ENCODE measurements at places on chromosomes 7 and 10.

GRCh38 chr7:36650766-36651312, 73.5 kb downstream of the AOAH start:
- no peak for DNase-seq

DNA sequence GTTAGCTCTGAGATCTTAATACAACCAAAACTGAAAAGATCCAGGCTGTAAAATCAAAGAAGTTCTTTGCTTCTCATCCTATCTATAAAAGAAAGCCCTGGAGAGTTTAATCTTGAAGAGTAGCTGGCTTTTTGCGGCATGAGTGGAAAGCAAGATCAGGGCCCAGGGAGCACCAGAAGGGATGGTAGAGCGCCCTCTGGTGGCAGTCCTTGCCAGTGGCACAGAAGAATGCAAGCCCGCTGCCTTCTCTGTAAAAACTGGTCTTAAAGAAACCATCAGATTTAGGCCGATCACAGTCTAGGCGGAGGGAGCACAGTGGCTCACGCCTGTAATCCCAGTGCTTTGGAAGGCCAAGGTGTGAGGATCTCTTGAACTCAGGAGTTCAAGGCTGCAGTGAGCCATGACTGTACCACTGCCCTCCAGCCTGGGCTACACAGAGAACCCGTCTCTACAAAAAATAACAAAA, 35.6 kb downstream of the CPN1 start:
- DNase-seq: peak; percentile 51

DNA sequence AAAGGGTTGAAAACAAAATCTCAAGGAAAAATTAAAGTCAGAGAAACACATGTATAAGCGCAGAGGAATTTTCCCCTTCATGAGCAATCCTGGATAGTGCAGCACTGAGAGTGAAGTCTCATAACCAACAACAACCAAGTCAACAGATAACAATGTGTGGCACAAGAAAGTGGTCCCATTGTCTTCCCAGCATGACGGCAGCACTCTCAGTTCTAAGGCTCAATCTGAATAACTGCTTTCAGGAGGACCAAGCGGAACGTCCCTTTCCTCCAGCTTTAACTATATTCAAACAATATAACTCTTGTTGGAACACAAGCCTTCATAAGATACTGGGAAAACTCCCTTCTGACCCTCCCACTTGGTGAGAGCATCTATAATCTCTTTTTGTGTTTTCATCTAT, 137.9 kb downstream of the RAPGEF5 start:
- no peak for DNase-seq

DNA sequence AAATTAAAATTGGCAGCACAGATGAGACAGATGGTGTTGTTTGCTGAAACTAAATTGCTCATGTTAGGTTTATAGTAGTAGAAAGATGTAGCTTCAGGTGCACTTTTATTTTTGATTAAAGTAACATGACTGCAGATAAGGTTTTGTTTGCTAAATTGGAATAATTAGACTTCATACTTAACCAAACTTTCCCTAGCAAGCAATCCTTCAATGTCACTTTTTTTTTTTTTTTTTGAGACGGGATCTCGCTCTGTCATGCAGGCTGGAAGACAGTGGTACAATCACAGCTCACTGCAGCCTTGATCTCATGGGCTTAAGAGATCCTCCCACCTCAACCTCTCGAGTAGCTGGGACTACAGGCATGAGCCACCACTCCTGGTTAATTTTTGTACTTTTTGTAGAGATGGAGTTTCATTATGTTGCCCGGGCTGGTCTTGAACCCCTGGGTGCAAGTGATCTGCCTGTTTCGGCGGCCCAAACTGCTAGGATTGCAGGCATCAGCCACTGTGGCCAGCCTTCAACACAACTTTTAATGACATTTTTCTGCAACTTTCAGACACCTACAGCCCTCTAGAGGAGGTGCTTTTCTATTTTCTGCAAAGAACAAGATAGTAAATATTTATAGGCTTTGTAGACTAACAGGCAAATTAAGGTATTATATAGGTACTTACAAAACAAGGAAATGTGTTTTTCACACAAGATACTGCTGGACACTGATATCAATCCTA, 84.8 kb upstream of the CCNY start:
- no peak for DNase-seq

- no peak for DNase-seq
These were observed 135.9 kb upstream of the ZMIZ1 start for GRCh38 chr10:78932861-78933260.

GRCh38 chr7:113799896-113800295, 118.9 kb downstream of the PPP1R3A start:
- no peak for DNase-seq

GRCh38 chr10:132516771-132517725, 20.5 kb upstream of the INPP5A start:
- DNase-seq: no peak

DNA sequence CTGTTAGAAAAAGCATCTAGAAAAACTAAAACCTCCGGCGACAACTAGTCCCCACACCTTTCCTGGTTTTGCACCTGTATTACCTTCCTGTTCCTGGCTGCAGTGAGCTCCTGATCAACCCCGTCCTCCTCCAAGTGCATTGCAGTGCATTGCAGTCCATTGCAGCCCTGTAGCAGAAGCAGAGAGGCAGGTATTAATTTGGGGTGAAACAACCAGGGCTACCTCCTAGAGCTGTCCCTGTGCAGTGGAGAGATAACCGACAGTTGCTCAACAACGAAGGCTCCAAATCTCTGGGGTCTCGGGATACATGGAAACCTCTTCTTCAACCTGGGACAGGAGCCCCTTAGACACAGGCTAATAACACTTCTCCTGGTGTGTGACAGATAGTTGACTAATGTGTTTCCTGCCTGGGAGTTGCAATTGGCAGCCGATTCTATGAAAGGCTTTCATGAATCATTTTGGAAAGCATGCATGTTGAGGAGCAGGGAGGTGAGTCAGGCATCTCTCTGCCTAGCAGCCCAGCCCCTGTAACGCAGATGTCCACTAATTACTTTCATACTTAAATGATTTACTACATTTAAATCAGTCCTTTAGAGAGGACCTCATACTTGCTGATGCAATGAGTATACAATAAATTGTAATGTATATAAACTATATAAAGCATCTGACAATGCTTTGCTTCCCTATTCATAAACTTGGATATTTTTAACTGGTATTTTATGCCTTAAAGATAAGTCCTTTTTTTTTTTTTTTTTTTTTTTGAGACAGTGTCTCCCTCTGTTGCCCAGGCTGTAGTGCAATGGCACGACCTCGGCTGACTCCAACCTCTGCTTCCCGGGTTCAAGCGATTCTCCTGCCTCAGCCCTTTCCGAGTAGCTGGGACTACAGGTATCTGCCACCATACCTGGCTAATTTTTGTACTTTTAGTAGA, 59.0 kb downstream of the PRR15 start:
- no peak for DNase-seq

- DNase-seq: no peak
These were observed 299.7 kb upstream of the CSTF2T start for GRCh38 chr10:51999096-51999495.

DNA sequence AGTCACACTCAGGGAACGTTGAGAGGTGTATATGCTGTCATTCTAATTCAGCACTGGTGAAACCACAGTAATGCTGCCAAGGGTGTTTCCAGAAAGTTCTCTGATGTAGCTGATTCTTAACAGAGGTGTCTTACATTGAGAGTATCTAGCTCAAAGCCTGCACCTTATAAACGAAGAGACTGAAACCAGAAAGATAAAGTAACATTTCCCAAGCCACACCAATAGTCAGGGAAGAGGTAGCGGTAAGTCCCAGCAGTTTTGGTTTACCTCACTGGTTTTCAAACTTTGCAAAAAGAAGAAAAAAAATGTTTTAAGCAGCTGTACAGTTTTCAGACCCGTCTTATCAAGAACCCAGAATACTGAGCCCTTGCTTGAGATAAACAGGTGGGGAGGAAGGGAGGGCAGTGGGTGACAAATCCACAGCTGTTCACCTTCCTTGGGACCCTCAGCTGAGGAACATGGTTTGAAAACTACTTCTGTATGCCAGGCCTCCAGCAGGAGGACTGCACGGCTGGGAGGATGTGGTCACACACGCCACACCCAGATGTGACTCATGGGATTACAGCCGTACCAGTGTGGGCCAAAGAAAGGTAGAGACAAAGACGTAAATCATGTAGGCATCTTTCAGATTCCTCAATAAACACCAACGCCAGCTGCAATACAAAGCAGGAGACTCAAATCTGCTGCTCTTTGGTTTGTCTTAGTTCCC, 63.9 kb upstream of the GSDME start:
- peak; percentile 60 for DNase-seq

- no peak for DNase-seq
These were observed 216.5 kb upstream of the MKLN1 start for GRCh38 chr7:131111081-131111576.

DNA sequence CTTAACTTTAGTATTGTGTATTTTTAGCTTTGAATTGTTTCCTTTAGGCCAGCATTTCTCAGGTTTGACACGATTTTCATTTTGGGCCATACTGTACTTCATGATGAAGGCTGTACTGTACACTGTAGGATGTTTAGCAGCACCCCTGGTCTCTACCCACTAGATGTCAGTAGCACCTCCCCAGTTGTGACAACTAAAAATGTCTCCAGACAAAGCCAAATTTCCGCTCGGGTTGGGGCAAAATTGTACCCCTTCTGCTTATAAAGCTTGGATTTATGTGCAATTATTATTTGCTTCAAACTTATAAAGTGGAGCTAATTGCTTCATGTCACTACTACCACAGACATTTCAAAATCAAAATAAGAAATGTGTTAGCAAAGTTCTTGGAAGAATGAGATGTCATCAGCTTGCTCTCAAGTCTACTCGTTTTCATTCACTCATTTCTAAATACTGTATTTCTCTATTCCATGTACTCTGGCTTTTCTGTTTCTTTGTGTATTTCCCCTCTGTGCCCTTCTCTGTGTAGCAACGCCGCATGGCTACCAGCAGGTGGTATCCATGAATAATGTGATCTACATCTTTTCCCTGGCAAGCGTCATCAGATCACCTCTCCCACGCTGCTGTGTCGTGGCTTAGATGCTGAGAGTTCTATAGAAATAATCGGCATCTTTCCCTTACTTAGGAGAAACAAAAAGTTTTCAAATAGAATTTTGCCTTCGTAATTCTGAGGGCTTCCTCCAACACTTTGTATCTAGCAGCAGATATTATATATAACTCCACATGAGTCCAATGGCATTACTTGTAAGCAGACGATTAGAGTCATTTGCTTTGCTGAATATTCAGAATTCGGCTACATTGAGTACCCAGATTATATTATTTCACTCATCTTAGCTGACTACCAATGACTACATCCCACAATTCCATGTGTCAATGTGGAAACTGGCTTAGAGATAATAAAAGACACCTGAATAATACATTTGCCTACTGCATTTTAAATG, 47.8 kb upstream of the CALCR start:
- no peak for DNase-seq

- DNase-seq: no peak
These were observed 1.9 kb upstream of the ARID5B start for GRCh38 chr10:61899663-61899996.

DNA sequence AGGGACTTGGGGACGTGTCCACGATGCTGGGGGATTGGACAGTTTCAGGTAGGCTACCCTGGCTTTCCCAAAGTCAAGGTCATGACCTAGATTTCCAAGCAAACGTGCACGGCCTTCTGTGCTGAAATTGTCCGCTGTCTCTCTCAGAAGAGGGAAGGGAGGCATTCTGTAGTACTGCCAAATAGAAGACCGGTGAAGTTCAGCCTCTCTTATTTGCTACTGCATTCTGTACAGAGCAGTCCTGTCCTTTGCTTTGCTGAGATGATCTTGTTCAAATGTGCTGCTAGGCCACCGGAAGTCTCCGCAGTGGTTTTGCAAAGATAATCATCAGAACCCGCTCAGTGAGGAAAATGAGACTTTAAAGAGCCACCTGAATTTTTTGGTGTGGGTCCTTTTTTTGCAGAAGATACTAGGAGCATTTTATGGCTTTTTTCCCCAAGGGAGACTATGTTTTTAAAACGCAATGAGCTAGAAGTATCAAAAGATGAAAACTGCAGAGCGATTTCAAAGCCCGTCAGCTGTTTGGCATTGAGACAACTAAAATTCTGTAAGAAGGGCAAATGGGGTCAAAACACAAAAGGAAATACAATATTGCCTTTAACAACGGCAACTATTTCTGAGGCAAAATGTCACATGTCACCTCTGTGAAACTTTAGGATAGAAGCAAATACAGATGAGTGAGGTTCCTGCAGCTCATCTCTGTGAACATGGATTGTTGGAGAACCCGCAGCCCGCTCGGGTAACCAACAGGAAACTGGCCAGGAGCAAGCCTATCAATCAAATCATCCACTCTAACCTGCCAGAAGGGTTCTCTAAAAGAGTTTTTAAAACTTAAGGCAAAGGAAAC, 1.3 kb upstream of the NMT2 start:
- DNase-seq: peak; percentile 31

GRCh38 chr7:23633417-23633816, 36.2 kb downstream of the CCDC126 start:
- no peak for DNase-seq

GRCh38 chr10:110880012-110880411, 8.3 kb downstream of the PDCD4 start:
- no peak for DNase-seq

DNA sequence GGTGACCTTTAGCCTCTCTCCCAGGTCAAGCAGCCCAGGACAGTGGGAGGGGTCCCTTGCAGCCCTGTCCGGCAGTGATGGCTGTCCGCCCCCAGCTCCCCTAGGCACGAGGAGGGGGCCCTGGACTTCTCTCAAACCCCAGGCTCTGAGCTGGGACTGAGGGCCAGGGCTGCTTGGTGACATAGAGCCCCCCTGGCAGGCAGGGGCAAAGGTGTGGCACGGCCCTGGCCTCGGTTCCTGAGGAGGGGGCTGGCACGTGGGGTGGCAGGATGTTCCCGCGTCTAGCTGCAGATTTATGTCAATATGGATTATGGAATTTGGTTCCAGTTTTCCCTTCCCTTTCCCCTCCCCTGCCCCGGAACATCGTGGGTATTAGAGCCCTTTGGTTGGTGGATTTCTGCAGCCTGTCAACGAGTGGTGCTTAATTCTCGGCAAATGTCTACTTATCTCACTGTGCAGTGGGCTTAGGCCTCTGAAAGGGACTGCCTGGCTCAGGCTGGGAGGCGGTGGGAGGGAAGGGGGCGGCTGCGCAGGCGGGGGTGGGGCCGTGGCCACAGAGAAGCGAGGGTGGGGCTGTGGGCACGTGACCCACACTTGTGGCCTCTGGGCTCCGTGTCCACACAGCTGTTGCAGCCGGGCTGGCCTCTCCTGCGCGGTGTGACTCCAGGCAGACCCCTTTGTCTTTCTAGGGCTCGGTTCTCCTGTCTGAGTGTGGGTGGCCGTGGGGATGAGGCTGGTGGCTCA, 19.3 kb downstream of the UNCX start:
- no peak for DNase-seq

DNA sequence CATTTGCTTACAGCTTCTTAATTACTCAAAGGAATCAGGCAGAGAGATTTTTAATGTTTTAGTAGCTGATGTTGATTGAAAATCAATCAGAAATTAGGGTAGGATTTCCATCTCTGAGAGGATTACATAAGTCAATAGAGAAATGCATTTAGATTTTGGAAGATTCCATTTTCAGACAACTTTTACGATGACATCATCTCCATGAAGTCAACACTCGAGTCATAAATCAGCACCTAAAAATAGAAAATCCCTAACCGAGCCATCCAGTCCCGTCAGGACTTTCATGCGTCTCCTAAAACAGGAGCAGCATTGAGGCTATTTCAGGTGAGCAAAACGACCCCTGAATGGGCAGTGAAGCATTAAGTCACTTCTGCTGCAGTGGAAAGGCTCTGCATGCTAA, 279.7 kb upstream of the RNF32 start:
- no peak for DNase-seq

Measured in stimulated activated CD8-positive, alpha-beta memory T cell treated with anti-CD3 and anti-CD28 coated beads, Interleukin-2, amount 100 ng/mL, for 1 hour (primary cell).